ENCODE measurements at places on chromosomes 7 and 10.
A peak's percentile ranks its signal among the peaks of the same experiment; 100 is the strongest.

DNA sequence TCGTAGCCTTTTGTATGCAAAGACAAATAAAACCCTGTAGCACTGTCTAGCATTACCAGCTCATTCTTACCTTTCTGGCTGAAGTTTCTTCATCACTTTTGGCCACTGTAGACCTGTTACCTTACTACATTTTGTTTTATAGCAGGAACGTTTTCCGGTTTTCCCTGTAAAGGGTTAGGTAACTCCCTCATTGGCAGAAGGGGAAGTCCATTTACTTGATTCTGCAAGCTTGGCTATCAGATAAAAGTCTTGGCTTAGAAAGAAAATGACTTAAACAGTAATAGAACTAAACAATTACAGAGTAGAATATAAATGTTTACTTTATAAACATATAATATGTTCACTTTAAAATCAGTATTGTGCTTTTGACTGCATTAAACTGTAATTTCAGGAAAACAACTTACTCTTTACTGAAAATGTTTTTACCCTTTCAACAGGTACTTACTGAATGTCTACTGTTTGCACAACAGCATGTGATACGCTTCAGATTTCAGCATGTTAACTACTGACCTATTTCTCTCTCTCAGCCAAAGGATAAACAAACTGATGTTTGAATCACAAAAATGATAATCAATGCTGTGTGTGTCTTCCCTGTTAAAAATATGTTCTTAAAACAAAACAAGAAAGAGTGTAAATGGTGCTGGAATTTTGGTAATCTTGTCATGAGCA, 67.1 kb downstream of the OTUD1 start:
- DNase-seq = no peak

DNA sequence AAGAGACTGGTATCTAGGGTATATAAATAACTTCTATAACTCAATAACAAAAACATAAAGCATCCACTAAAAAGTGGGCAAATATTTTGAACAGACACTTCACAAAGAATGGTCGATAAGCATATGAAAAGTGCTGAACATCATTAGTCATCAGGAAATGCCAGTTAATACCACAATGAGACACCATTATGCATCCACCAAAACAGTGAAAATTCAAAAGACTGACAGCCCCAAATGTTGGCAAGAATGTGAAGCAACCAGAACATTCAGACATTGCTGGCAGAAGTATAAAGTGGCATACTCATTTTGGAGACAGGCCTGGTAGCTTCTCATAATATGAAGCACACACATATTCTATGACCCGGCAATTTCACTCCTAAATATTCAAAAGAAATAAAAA, 26.5 kb upstream of the GSAP start:
- DNase-seq = no peak

GRCh38 chr10:76032700-76033039, 601.2 kb downstream of the LRMDA start:
- DNase-seq = no peak

DNA sequence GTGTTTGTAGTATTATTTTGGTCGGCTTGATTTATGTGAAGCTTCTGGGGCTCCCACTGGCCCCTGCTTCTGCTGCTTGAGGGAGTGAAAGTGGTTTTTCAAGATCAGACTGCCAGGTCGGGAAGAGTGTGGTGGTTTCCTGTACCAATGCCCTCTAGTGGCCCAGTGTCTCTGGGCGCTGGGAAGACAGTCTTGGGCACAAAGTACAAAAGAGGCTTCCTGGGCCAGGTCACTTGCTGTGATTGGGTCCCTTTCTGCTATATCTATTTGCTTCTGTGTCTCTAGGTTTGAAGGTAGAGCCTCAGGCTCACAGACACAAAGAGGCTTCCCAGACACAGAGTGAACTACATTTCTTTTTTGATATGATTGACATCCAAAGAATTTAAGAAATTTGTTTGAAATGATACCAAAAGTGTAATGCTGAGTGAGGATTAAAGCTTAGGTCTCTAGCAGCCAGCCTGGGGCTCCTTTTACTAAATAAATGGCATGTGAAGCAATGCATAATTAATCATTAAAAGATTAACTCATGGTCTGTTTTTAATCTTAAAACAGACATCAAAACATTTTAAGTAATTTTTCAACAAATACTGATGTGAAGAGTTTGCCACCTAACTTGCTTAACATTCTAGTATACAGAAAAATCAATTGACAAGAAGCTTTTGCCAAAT, 36.3 kb downstream of the ABCB1 start:
- no peak for DNase-seq

GRCh38 chr7:142739923-142740492, 9.3 kb upstream of the PRSS1 start:
- DNase-seq = no peak

DNA sequence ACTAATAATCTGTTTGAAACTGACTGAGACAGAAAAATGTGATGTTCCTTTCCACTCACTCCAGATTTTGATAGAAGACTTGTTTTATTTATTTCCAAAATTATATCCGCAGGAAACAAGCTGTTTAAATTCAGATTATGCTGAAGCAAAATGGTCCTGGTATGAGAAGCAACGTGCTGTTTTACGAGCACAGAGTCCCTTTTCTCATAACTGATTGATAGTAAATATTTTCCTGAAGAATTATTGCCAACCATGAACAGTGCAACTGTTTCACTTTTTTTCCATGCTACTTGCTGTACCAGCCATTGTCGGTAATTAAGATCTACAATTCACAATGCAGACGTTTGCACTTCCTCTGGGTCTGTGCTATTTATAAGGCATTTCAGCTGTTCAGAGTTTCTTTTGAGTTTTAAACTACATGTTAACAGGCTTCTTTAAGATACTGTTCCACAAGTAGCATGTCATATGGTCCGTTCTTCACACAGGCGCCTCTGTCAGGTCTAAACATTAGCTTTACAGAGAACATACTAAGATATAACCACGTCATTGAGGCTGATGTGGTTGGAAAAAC, 103.8 kb downstream of the POLL start:
- DNase-seq = no peak

- no peak for DNase-seq
These were observed 21.2 kb downstream of the PRKCQ start for GRCh38 chr10:6558759-6559461.

DNA sequence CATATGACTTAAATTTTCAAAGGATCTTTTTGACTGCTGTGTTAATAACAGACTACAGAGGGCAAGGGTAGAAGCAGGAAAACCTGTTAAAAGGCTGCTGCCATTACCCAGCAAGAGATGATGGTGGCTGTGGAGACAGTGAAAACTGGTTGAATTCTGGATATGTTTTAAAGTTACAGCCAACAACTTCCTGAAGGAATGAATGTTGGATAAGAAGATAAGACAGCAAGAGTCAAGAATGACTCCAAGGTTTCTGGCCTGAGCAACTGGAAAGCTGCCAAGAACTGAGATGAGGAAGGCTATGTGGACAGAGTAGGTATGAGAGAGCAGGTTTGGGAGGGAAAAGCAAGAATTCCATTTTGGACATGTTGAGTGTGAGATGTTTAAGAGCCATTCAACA, 19.1 kb downstream of the CNOT4 start:
- no peak for DNase-seq

DNA sequence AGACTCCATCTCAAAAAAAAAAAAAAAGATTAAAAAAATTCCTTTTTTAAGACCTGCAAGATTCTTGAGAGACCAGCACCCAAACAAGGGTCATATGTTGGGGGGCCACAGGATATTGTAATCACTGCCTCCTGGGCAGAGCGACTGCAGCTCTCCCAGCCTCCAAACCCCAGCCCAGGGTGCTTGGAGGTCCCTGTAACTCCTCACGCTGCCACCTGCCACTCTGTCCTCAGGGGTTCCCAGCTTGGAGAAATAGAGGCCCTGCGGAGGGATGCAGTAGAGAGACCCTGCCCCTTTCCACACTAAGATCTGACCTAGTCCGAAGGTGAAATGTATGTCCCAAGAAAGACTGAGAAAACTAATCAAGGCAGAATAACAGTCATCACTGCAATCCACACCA, 343.7 kb downstream of the GRID1 start:
- no peak for DNase-seq

- no peak for DNase-seq
These were observed 1081.6 kb downstream of the SORCS1 start for GRCh38 chr10:106082865-106083264.

GRCh38 chr7:155066417-155066950, 3.6 kb upstream of the HTR5A start:
- no peak for DNase-seq

DNA sequence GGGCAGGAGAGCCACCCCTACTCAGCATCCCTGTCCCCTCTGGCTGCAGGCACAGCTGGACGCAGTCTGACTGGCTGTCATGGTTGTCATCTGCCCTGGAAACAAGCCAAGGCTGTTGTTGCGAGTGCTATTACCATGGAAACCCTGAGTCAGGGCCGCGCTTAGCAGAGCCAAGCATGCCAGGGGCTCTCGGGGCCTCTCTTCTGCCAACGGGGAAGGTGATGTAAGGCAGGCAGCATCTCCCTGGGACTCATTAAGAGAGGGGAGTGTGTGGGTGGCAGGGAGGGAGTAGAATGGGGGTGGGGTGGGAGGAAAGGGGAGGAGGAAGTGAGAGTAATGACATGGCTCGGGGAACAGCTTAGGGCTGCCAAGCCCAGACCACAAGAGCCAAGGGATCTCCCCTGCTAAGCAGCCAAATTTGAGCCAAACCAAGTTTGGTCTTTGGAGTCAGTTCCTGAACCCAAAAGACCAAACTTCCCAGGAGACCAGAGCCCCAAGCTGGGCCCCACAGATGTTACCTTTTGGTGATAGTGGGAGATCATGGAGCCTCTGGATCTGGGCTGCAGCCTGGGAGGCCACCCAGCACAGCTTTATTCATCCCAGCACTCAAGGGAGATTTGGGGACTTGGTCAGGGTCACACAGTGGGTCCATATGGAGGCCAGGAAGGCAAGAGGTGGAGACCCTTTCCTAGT, 67.6 kb downstream of the TMEM130 start:
- DNase-seq = peak; percentile 75

DNA sequence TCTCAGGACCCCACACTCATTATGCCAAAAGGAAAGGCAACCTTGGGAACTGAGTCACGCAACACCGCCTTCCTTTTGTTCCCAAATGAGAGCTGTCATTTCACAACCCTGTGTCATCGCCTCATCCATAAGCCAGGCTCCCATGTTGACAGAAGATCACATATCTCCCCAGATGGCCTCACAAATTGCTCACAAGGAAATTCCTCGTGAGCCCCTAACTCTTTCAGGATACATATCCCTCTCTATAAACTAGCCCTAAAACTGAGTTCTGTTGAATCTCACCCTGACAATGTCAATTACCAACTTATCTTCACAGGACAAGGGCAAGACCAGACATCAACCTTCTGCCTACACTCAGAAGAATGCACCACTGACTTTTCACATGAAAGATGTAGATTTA, 22.6 kb downstream of the CCDC3 start:
- no peak for DNase-seq

DNA sequence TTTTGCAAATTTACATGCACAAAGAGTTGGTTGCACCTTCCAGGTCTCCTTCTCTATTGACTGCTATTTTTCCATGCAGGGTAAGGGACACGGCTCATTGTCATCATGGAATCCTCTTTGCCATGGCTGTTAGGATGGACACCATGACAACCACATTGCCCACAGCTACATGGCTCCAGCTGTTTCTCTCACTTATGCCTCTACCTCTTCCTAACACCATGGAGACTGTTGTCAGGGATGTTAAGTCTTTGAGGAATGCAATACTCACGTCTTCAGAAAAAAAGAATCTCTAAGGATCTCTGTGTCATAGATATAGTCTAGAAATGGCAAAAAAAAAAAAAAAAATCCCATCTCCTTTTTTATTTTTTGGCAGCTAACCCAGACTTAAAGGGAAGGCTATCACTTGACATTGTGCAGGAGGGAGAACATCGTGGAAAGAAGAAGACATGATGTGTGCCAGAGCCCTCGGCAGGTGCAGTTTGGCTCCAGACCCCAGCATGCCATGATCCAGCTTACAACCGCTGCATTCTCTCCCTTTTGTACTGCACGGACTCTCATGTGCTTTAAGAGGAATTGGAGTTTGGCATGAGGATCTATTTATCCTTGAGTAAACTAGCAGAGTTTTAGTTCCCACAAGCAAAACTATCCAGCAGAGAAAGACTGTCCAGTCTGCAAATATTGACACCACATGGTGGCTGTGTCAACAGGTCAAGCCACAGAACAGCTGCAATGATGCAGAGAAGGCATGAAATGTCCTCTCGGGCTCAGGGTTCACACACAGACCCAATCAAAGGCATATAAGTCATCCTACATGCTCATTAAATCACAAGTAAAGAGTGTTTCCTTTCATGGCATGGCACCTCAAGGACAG, 70.8 kb downstream of the FRMD4A start:
- DNase-seq = no peak

DNA sequence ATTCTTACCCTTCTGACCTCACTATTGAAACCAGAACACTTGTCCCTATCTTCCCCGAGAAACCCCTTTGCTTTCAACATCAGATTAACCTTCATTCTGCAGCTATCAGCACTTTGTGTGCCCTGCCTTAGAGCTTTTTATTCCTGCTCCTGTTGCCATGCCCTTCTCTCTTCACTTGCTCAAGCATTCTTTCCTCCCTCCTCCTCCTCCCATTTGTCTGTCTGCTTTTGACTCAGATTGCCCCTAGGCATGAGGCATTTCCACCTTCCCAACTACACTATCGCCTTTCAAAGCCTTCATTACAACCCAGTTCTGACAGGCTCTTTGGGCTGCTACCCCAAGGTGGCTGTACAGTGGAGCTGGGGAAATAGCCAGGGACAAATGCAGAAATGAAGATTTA, 143.3 kb downstream of the SLC25A13 start:
- DNase-seq = no peak

GRCh38 chr7:149870274-149870673, 3.5 kb upstream of the ATP6V0E2 start:
- DNase-seq = no peak

- peak; percentile 80 for DNase-seq
These were observed 56.8 kb downstream of the PARP12 start for GRCh38 chr7:140005754-140006503.

DNA sequence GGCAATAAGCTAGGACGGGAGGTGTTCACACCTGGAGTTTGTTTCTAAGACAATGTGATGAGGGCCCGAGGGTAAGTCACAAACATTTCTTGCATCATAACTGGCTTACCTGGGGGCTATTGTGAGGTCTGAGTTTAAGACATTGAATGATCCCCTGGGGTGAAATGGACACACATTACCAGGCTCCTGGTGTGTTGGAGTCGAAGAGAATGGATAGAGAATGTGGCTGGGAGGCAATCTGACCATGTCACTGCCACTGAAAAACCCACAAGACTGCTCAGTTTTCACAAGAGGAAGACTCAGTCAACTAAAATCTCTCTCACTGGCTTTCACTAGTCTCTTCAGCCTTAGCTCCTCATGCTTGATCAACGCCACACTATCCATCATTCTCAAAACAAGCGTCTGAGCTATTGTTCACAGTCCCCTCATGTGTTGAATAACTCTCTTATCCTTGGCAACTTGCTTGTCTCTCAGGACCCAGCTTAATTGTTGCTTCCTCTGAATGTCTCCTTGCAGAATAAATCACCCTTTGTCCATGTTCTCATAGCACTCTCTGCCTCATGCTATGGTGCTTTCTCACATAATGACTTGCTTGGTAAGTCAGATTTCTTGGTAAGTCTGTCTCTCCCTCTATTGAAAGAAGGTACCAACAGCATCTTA, at the start of gene C10orf120:
Gene C10orf120, minus strand, starts transcription at position 51 of the 660 bp plus-strand sequence. CDS start 56 bp downstream, outside the sequence.
- no peak for DNase-seq

Data from posterior cingulate gyrus (tissue), 11 donors.